G401 (cell line): ENCODE measurements at places on chromosomes 11 and 22.

DNA sequence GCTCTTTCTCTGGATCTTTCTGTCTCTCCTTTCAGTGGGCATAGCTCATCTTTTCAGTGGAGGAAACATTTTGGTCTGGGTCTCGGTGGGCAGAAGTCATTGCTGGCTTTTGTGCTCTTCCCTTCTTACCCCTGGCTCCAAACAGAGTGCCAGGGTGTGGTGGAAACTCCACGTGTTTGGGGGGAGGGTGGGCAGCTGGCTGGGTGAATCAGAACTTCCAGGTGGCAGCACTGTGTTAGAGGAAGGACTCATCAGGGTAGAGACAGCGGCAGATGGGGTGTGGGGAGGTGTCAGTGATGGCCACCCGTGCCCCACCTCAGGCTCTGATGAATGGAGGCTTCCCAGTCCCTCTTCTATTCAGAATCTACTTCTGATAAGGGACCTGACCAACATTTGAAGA, 114.0 kb downstream of the GRIK4 start:
- DNase-seq = no peak

- DNase-seq = no peak
These were observed 2.4 kb downstream of the LINC01488 start for GRCh38 chr11:69483691-69484426.

DNA sequence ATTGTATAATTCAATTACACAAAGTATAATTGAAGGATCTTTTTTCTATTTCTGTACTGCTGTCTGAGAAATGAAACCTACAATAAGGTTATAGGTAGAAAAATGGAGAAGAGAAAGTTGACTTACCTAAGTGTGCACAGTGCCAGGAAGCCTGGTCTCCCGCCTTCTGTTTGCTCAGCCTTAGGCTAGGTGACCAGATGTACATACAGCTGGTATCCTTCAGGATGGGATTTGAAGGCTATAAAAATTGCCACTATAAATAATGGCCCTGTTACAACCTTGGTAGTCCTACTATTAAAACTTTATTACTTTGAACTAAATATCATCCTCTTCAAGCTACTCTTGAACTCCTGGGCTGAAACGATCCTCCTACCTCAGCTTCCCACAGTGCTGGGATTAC, 19.7 kb downstream of the OR51E2 start:
- no peak for DNase-seq

- DNase-seq = no peak
These were observed at the start of gene RAB38 for GRCh38 chr11:88174709-88175568. Gene RAB38 (minus strand): TSS chr11:88175443. CDS start chr11:88175384, 59 bp downstream.

GRCh38 chr11:63832336-63832735, 6.6 kb upstream of the MARK2 start:
- DNase-seq = no peak

DNA sequence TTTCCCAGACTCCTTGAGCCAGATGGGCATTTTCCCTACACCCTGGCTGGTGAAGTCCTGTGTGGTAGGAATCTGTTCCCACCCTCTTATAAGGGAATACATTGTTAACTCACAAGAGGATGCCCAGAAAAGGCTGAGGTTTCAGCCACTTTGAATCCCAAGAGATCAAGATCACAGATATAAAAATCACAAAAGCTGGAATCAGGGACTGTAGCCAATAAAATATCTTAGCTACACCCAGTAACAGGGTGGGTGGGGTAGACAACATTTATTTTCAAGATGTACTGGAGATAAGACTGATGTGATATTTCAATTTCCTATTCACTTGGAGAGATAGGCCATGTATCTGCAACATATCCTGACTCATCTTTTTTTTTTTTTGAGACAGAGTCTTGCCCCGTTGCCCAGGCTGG, 50.3 kb downstream of the COPB1 start:
- DNase-seq = no peak

GRCh38 chr11:2919837-2920236, 9.4 kb downstream of the PHLDA2 start:
- no peak for DNase-seq

DNA sequence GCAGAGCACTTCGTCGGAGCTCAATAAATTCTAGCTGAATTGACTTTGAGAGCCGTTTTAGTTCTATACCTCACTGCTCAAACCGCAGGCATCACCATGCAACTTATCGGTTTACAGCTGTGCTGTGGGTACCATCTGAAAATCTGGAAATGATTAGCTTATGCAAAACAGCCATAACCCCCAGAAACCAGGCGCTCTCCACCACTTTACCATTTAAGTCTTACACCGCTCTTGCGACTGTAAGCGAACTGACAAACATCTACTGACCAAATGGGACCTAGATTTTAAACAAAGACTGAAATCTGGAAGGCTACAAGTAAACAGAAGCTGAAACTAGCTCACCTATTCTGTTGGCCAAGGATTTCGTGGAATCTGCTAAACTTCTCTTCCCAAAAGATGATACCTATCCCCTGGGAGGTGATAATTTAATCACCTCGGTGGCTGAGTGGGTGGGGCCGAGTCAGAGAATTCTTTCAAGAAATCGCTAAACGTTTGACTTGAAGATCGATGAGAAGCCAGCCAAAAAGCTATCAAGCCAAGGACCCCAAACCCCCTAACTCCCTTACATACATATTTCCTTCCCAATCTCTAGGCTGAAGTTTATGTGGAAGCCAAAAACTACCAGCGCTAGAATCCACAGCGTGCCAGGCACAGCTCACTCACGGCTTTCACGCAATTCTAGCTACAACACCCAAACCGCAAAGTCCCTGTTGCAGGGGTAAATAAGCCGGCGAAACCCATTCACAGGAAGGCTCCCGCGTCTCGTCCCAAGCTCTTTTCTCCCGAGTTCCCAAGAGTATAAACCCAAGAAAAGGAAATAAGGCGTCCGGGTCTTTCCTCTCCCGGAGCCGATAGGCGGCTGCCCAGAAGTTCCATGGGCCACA, 644 bp downstream of the SPTY2D1 start:
- no peak for DNase-seq

- DNase-seq = peak; percentile 89
These were observed 69.2 kb upstream of the GRK3 start for GRCh38 chr22:25495285-25495684.

GRCh38 chr22:19503869-19504268, 20.3 kb downstream of the CLDN5 start:
- DNase-seq = no peak

DNA sequence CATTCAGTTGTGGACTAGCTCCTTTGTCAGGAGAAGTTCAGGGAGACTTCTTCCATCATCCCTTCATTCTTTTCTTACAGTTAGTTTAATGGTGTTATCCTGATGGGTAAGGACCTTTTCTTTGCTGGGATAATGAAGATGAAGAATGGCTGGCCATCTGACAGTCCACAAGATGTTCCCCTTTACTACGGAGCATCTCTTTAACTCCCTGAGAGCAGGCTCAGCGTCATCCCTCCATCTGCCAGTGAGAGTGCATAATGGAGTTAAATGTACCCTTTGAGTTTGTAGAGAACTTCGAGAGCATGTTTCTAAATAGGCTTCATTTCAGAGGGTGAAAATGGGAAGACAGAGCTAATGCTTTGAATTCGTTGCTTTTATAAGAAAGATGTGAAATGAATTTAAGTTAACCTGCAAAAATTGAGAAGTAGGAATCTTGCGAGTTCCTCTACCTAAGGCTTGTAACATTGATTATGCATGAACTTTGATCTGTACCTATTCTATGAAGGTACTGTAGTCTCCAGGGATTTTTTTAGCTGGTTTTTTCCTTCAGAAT, 1.7 kb downstream of the EP300 start:
- DNase-seq = peak; percentile 52

DNA sequence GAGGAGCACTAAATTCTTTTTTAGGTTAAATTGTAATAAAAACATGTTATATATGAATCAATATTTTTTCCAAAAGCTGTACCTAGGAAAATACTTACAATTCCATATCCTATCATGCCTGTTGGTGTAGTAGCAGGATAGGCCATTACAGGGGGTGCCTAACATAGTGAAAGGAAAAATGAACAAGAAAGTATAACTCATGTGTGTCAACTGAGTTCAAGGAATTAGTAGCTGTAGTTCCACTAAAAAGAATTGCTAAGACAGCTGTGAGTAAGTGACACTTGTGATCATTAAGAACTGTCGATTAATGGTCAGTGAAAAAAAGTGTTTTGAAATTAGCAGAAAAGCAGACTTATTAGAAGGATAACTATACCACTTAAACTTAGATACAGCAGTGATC, 92.4 kb downstream of the PICALM start:
- DNase-seq = no peak

DNA sequence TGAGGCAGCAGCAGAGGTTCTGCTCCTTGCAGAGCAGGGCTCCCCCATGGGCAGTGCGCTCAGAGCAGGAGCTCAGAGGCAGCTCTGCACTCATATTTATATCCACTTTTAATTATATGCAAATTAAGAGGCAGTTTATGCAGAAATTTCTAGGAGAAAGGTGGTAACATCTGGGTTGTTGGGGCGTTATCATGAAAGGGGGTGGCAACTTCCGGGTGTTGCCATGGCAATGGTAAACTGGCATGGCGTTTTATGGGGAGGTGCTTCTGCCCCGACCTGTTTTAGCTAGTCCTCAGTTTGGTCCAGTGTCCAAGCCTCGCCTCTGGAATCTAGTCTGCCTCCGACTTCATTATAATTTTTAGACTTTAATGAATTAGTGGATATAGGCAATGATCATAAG, 1191.7 kb downstream of the TBC1D22A start:
- no peak for DNase-seq

DNA sequence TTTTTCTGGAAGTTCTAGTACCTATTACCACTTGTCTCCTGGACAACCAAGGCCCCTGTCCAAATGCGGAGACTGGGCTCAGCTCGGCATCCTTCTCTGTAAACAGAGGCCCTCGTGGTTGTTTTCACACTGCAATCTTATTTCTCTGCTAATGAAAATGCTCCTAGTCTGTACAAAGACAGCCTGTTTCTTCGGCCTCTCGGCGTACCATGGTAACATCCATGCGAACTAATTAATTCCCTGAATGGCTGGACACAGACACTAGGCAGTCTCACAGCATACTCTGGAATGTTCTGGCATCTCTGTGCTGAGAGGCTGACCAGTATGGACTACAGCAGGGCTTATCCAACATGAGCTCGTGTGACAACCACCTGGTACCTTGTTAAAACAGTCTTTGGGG, 5.7 kb downstream of the POLR3H start:
- peak; percentile 41 for DNase-seq

- no peak for DNase-seq
These were observed 15.3 kb upstream of the TEF start for GRCh38 chr22:41366323-41367029.

DNA sequence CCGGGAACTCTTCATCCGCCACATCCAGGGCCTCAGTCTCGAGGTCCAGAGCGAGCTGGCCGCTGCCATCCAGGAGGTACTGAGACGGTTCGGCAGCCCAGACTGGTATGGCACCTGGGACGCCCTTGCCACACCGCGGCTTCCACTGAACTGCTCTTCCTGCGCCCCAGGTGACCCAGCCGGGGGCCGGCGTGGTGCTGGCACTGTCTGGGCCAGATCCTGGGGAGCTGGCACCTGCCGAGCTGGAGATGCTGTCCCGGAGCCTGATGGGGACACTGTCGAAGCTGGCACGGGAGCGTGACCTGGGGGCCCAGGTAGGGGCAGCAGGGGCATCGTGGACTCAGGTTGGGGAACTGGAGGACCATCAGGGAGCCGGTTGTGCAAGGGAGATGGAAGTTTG, 1.4 kb downstream of the CCDC88B start:
- DNase-seq = no peak

DNA sequence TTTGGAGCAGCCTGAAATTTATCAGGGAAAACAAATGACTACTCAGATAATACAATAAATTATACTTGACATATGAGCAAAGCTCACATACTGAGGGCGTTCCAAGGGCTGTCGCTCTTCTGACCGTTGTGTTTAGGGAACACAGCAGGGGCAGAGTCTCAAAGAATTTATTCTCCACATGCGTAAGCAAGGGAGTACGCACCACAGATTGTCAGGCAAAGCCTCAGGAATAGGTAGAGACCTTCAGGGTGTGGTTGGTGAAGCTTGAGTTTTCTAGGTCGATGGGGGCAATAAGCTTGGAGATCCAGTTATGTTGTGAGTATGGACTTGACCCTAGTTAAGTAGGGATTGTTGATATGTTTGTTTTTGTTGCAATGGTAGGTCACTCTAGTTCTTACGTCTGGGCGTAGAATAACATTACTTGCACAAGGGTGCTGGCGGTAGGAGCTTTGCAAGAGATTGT, 830 bp downstream of the ACAT1 start:
- peak; percentile 52 for DNase-seq

DNA sequence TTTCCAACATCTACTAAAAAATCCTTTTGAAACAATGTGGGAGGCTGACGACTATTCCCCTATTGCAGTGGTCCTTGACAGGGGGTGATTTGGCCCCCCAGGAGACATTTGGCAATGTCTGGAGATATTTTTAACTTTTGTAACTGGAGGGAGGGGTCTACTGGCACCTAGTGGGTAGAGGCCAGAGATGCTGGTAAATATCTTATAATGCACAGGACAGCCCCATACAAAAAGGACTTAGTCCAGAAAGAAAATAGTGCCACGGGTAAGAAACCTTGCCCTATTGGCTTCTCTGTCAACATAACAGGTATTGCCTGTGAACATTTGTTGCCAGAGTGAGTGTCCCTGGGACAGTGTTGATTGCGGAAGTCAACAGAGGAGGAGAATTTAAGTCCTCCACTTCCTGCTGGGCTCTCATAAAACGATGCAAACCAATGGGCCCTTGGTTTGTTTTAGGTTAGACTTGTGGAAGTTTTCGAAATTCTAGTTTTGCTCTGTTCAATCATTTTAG, 101.6 kb downstream of the MAML2 start:
- no peak for DNase-seq

DNA sequence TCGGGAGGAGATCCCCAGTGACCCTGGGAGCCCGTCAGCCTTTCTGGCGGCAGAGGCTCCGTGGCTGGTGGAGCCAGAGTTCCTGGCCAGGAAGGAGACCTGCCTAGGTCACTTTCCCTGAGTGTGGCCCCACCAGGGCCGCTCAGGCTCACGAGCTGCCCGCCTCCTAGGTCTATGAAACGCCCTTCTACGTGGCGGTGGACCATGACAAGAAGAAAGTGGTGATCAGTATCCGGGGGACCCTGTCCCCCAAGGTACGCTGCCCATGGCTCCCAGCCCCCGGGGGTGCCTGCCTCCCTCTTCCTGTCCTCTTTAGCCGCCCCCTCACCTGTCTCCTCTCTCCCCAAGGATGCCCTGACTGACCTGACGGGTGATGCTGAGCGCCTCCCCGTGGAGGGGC, 17.0 kb upstream of the MYRF start:
- DNase-seq = no peak

DNA sequence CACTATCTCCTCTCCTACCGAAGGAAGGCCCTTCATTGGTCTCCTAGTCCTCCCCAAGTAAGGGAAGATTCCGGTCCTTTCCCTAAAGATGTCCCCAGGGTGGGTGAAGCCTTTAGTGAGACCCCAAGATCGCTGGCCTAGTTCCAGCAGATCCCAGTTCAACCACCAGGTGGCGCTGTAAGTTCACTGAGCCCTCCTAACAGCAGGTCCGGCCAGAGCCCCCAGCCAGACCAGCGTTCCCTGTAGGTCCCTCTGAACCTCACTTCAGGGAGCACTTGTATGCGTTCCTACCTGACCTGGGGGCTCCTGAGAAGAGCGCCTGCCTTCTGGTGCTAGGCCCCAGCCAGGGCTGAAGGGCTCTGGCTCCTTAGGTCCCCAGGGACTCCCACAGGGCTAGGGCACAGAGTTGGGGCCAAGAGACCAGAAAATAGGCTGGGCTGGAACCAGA, 38.1 kb downstream of the LMO1 start:
- peak; percentile 76 for DNase-seq
